ENCODE measurements at places on chromosomes 7 and 10. TPM values are rescaled to one million over a fixed set of nuclear protein-coding genes. Genes with fewer than 3 reads are reported as not detected.

- DNase-seq = no peak
Observed at GRCh38 chr7:79130715-79131114, 322.8 kb downstream of the MAGI2 start.

DNA sequence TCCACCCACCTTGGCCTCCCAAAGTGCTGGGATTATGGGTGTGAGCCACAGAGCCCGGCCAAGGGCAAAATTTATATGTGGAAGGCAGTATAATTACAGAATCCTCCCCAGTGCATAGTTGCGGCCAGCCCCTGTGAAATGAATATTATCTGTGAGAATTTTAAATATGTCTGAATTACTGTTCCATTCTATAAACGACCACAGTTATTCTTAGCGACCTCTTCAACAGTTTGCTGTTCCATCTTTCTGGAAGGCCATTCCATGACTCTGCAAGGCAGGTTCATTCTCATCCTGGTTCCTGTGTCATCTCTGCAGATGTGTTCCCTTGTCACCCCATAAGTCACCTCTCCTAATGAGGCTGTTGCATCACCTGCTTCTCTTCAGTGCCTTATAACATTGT, 90.7 kb downstream of the CCDC3 start:
- no peak for DNase-seq

DNA sequence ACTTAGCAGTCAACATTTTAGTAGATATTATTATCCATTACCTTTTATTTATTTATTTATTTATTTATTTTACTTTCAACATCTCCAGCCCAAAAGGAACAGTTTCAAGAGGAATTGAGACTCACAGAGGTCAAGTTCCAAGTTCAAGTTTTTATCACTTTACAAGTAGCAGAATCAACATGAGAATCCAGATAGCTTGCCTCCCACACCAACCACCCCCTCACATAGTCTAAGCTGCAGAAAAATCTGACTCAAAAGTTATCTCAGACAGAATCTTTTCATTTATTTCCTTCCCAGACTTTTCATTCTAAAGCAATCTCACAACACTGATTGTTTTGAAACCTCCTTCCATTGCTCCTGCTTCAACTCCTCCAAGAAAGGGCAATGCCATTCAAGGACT, 129.6 kb downstream of the GRM3 start:
- DNase-seq = no peak

GRCh38 chr7:2519119-2519930, at the start of gene LFNG:
TSS of gene LFNG (plus strand) at chr7:2519774. CDS start at chr7:2519862, 88 bp downstream.
- DNase-seq = peak; percentile 95

DNA sequence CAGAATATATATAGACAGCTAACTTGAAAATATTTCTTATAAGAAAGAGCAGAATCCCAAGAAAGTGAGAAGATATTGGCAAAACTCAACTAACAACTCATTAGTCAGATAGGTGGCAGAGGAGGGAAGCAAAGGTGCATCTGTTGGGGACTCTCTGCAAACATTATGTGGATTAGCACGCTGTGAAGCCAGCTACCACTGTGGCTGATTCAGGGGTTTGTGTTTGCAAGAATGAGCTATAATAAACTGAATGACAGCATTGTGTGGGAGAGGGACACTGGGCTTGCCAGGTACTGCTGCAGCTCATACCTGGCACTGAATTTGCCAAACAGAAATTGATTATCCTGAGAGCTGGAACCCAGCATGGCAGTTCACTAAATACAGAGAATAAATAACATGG, 170.3 kb upstream of the MINDY3 start:
- no peak for DNase-seq

- DNase-seq = no peak
Observed at GRCh38 chr10:122419016-122419415, 35.4 kb upstream of the ARMS2 start.

GRCh38 chr10:115827231-115828009, 445.6 kb downstream of the GFRA1 start:
- no peak for DNase-seq

GRCh38 chr7:151672716-151673115, 153.0 kb upstream of the RHEB start:
- peak; percentile 50 for DNase-seq

DNA sequence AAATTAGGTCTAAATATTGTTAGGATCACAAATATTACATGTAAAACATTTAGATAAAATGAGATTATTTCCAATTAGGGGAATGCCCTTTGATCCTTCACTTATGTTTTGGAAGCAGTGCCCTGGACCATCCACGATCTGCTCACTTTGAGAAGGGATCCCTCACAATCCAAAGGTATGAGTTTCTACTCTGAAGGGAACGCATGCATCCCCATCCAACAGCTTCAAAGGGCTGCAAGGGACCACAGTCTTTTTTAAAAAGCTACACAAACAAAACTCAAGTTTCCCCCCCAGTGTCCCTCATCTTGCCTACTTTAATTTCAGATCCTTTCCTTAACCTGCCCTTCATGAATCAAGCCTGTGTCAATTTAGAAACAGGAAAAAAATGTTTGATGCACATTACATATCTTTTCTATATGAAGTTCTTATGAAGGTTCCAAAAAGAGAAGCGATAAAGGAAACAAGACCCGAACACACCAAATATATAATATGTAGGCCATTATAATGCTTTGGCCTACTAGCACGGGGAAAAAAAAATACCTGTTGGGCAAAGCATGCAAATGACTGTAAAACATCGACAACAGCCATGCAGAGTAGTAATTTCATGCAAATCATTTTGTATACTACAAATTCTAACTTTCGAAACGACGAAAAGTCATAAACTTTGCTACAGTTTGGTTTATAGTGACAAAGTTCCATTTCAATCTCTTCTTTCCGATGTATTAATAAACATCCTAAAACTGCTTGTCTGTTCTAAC, 2.0 kb downstream of the EIF3A start:
- no peak for DNase-seq

DNA sequence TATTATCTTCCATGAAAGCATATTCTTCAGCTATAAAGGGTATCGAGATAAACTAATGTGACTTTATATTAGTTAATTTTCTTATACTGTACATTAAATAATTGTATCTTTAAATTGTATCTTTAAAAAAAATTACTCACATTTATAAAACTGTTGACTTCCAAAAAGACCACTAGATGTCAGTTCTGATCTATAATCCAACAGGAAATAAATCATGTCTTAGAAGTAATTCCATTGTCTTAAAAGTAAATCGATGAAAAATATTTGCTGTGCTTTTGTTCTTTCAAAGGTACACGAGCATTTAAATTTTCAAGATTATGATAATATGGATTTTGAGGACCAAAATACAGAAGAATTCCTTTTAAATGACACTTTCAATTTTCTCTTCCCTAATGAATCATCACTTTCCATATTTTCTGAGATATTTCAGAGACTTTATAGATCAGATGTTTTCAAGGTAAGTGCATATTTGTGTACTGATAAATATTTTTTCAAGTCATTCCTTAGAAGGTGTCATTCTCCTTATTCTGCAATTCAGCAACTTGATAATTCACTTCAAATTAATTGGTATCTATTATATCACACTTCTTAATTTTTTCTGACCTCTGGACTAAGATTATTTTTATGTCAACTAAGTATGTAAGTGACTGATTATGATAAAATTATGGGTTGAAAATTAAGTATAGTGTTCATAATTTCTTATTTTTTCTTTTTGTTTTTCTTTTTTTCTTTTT, 138.5 kb downstream of the CPED1 start:
- DNase-seq = peak; percentile 9

COL17A1 gene
- total RNA-seq = not detected

POU6F2 gene
- total RNA-seq = 0.41 TPM

GRCh38 chr7:148192491-148192890, 398.1 kb upstream of the C7orf33 start:
- DNase-seq = no peak

GRCh38 chr10:69861251-69862240, 59.8 kb downstream of the COL13A1 start:
- peak; percentile 65 for DNase-seq

GRCh38 chr7:34364130-34364529, 293.9 kb upstream of the NPSR1 start:
- no peak for DNase-seq

DNA sequence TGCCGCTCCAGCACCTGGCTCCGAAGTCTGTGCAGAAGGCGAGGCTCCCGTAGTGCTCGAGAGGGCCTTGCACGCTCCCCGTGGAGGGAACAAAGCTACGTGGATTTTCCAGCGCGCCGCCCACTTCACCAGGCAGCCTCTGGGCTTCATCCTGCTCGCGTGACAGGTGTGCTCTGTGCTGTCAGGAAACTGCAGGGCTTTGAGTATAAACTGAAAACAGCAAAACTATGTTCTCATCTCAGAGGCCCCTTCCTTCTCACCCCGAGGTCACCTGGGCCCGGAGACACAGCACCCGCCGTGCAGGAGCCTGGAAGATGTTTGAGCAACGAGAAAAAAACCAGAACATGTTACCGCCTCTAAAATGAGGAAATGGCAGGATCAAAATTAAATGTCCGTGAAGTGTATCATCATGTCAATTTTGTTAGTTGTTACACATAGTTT, 17.6 kb upstream of the GPR146 start:
- DNase-seq = no peak

KLF6 gene
- total RNA-seq = 2.9 TPM

DNA sequence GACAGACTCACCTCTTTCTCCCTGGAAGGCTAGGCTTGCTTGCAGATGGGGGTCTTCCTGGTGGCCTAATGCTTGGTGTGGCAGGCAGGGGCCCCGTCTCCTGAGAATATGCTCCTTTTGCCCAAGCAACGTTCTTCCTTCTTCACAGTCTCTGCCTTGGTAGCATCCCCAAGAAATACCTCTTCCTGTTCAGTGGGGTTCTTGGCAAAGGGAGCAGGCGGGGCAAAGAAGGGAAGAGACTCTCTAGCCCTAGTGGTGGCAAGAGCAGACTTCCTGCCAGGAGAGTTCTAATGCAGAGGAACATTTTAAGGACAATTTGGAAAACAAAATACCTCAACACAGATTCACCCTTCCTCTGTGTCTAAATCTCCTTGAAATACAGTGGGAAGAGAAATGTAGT, at the start of gene CLEC5A:
Gene CLEC5A, minus strand, starts transcription at position 179 of the 400 bp plus-strand sequence. CDS start 682 bp downstream, outside the sequence.
- DNase-seq = no peak

GCK gene
- not detected for total RNA-seq

GRCh38 chr10:102397222-102398171, 2.0 kb downstream of the NFKB2 start:
- DNase-seq = no peak

DNA sequence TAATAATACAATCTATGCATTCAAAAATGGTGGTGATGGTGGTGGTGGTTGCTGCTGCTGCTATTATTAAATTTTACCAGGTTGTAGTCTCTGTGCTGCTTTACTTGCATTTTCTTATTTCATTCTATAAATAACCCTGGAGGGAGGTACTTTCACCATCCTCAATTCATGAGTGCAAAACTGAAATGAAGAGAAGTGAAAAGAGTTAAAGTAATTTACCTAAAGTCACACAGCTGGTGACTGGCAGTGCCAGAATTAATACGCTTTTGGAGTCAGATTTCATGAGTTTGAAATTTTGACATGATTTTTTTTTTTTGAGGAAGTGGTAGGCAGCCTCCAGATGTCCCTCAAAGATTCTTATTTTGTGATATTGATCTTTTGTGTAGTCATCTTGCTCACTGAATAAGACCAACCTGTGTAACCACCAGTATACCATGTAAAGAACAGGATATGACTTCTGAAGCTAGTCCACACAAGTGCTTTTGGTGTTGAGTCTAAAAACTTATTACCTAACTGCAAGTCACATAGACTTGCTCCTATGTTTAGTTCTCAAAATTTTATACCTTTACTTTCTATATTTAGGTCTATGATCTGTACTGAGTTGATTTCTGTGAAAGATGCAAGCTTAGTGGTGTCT, 218.8 kb downstream of the ZWINT start:
- DNase-seq = no peak

KIN gene
- total RNA-seq = 6.1 TPM

- no peak for DNase-seq
Observed at GRCh38 chr10:34612938-34613337, 202.2 kb downstream of the PARD3 start.

DNA sequence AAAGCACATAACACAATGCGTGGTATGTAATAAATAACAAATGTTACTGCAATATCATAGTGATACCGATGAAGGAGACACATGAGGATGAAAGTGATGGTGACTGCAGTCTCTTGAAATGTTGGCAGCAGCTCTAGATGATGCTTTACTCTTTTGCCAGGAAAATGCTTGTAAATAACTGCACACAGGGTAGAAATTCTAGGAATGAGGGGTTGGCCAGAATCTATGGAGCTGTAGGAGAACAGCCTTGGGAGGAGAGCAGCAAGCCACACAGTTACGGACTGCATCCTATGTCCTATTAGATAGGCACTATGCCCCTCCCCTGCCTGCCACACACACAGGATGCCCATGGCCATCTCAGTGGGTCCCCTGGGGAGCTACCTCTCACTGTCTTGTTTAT, 97.6 kb upstream of the GSDME start:
- no peak for DNase-seq

ABCB4 gene
- 0.27 TPM for total RNA-seq

PNLIPRP2 gene
- not detected for total RNA-seq

MOGAT3 gene
- not detected for total RNA-seq

GRCh38 chr7:100464210-100464660, at the start of gene SPACDR:
TSS of gene SPACDR (minus strand) at chr7:100464260. CDS start at chr7:100464025, 235 bp downstream.
- DNase-seq = no peak

PRR15 gene
- 1.2 TPM for total RNA-seq

DNA sequence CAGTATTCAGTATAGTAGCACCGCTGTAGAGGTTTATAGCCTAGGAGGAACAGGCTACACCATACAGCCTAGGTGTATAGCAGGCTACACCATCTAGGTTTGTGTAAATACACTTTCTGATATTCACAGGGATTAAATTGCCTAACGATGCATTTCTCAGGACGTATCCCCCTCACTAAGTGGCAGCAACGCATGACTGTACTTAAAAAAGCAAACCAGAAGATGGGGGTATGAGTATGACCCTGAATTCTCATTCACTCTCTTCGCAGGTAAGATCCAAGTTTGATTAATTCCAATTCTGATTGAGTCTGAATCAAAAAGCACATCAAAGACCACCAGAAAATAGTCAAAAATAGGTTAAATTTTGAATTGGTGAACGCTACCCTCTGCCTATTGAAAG, 972 bp downstream of the ORC5 start:
- DNase-seq = no peak

DNA sequence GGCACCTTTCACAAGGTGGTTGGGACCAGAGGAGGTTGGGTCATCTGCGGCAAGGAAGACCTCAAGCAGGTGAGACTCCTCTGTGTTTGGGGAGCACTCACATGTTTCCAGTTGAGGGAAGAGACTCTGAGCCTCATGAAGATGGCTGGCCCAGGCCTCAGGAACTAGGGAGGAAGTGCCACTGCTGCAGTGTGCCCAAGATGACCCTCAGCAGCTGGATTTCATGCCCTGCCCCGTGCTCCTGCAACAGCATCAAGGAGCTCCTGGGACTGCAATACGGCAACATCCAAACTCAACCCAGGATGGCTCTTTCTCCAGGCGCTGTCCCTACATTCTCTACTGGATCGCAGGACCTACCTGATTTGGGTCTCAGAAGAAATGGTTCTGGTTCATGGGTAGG, 73.8 kb downstream of the GOLGA7B start:
- no peak for DNase-seq

GRCh38 chr10:124078714-124079113, 14.7 kb downstream of the CHST15 start:
- DNase-seq = no peak

- no peak for DNase-seq
Observed at GRCh38 chr7:155324012-155324917, 26.6 kb downstream of the INSIG1 start.

GHRHR gene
- not detected for total RNA-seq

GSTO2 gene
- total RNA-seq = not detected

GRCh38 chr10:108911814-108912541, 1011.3 kb downstream of the XPNPEP1 start:
- DNase-seq = peak; percentile 58

- DNase-seq = no peak
Observed at GRCh38 chr7:121621937-121622336, 225.8 kb upstream of the FAM3C start.

Data from H4 (cell line).